ENCODE measurements at places on chromosomes 7 and 10.
A peak's percentile ranks its signal among the peaks of the same experiment; 100 is the strongest.

DNA sequence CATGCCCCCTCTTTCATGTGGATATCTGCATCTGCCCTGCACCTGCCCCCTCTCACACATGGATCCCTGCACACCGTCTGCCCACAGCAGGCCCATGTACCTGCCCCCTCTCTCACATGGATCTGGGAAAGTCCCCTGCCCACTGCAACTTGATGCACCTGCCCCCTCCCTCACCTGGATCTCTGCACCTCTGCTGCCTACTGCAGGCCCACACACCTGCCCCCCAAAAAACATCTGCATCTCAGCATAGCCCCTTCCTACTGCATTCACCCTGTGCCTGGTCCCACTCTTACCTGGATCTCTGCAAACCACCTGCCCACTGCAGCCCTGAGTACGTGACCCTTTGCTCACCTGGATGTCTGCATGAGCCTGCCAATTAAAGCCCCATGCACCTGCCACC, 479.8 kb downstream of the PTPRN2 start:
- no peak for DNase-seq

- DNase-seq, result no peak
Measured at GRCh38 chr7:7384228-7384627, 151.4 kb downstream of the COL28A1 start.

GRCh38 chr10:104002911-104003310, 36.0 kb downstream of the SLK start:
- no peak for DNase-seq

- DNase-seq, result no peak
Measured at GRCh38 chr10:22702348-22702747, 12.0 kb downstream of the PIP4K2A start.

DNA sequence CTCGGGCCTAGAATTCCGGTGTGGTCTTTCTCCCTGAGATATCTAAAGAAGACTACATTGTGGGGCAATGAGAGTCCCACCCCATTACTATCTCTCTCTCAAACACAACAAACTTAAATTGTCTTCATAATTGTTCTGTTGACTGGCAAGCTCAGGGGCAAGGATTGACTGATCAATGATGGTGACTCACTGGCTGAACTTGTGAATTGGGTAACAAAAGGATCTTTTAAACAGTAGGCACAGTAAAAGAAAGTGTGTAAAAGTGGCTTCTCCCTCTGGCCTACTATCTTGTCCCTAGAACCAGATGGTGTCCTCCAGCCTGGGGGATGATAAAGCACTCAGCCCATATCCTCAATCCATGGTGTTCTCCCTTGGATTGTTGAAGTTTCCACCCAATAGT, 63.1 kb upstream of the RAPGEF5 start:
- no peak for DNase-seq

DNA sequence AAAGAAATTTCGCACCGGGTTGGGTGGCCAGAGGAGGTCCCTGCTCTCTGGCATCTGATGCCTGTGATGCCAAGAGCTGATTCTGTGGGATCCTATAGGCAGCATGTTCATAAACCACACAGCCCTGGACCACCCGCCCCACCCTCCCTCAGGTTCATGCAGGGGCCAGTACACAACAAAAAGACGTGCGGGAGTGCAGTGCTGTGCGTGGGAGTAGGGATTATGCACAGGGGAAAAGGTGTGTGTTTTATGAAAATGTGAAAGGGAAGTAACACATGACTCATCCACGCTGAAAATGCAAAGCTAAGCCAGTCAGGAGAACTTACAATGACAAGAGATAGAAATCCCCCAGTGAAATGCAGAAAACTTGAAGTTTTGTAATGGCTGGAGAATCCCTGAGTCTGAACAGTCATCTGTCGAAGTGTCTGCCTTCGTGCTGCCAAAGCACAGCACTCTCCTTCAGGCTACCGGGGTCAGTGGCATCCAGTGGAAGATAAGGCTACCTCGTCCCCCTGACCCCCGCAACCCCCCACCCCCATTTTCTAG, 1.1 kb downstream of the KIAA1217 start:
- DNase-seq, result peak; percentile 11

DNA sequence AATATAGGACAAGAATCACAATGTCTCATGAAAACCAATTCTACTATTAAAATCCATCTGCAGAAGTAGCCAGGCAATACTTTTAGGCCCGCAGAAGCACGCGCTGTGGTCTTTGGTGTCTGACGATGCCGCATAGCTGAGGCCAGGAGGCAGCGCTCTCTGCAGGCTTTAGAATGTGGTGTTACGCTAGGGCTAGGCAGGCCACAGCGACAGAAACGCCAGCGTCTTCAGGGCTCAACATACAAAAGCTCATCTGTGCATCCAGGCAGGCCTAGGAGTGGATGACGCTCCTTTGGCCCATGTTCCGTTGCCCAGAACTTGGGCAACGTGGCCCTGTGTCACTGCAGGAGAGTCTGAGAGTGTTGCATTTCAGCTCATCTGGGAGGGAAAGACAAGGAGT, 601.1 kb upstream of the FOXK1 start:
- no peak for DNase-seq

DNA sequence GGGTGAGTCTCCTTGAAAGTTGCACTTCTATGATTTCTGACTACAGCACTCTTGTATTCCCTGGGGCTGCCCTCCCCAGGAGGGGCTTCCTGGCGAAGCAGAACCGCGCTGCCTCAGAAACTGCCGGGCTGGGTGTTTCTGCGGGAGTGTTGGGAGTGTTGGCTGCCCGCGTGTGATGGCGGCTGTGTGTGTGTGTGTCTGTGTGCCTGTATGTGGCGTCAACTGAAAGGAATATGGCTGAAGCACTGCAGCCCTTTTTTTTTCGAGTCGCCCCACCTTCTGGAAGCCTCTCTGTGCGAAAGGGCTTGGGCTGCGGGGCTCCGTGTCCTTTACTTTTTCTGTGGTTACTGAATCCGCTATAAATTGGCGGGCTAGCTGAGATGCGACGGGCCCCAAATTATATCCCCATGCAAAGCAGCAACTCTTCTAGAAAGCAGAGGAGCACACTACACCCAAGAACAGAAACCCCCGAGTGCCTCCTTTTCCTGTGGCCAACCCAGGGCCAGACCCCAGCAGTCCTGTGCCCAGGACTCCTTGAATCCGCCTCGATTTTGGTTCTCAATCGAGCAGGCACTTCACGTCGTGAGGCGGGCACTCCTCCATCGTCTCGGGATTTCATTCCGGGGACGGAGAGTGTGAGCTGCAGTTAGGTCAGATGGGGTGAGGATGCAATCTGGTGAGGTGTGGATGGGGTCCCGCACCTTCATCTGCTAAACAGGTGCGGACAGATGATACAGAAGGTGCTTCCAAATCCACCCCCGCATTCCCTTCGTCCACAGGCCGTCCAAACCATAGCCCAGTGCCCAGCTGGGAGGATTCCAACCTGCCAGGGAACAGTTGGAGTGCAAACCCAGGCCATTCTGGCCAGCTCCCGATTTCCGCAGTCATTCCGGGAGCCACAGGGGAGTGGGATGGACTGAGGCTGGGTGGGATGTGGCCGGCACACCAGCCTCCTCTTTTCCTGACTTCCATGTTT, 22.5 kb upstream of the ZNF273 start:
- no peak for DNase-seq

GRCh38 chr7:150965273-150965830, 12.8 kb downstream of the KCNH2 start:
- no peak for DNase-seq

DNA sequence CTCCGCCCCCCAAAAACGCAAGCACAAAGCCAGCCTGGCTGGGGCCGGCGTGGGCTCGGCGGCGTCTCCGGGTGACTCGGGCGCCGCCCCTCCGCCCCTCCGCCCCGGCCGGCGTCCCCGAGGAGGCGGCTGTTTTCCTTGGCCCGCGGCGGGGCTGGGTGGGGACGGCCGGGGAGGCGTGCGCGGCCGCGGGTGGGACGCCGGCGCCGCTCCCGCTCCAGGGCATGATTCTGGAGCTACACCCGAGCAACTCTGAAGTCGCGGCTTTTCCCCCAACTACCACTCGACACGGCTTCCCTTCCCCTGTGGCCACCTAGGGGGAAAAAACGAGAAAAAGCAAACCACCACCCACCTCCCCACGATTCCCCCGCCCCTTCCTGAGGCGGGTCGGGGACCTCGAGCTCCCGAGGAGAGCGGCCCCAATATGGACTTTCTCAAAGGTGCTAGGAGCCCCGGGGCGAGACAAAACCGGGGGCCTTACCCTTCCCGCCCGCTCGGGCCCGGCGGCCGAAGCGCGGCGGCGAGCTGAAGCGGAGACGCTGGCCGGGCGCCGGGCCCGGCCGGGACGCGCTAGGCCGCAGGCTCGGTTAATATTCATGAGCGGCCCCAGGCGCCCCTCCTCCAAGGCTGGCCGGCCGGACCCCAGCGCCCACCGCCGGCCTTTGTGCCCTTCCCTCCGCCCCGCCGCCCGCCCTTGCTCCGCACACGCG, 856 bp downstream of the ARHGAP21 start:
- DNase-seq, result no peak

All from stimulated activated CD4-positive, alpha-beta T cell treated with anti-CD3 and anti-CD28 coated beads, TNF-alpha, amount 100 ng/mL, for 1 hour (primary cell).